NCI-H510A (cell line): ENCODE measurements at places on chromosomes 12 and 14.

DNA sequence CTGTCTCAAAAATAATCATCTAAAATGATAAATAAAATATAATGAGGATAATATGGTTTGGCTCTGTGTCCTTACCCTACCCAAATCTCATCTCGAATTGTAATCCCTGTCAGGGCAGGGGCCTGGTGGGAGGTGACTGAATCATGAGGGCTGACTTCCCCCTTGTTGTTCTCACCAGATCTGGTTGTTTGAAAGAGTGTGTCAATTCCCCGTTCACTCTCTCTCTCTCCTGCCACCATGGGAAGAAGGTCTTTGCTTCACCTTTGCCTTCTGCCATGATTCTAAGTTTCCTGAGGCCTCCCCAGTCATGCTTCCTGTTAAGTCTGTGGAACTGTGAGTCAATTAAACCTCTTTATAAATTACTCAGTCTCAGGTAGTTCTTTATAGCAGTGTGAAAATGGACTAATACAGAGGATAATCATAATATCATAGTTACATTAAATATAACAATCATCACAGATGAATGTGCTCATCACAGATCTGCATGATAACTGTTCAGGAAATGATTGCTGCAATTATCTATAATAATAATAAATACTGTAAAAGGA, 12.6 kb downstream of the EFCAB11 start:
- DNase-seq, result no peak

DNA sequence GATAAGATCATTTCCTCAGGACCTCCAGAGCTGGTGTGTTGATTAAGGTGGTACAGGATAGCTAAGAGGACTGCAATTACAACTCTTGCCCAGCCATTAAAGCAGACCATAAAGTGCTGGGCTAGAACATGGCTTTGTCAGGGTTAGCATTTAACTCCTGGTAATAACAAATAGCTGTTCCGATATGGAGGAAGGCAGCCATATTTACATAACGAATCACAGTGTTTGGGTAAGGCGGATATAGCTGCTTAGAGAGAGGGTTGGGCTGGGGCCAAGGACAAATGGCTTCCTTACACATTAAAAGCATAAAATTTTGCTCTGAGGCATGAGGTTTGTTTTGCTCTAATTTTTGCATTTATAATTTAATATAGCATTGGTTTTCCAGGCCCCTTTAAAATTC, 297.7 kb upstream of the DDHD1 start:
- no peak for DNase-seq

DNA sequence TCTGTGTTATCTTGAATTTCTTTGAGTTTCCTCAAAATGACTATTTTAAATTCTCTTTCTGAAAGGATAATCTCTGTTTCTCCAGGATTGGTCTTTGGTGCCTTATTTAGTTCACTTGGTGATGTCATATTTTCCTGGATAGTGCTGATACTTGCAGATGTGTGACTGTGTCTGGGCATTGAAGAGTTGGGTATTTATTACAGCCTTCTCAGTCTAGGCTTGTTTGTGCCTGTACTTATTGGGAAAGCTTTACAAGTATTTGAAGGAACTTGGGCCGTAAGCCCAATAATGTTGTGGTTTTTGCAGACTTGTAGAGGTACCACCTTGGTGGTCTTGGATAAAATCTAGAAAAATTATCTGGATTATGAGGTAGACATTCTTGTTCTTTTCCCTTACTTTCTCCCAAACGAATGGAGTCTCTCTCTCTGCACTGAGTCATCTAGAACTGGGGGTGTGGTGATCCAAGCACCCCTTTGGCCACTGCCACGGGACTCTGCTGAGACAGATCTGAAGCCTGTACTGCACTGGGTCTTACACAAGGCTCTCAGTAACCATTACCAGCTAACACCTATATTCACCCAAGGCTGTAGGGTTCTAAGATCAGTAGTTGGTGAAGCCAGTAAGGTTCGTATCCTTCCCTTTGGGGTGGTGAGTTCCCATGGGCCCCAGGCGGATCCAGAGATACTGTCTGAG, 703.7 kb upstream of the MGAT4C start:
- DNase-seq, result no peak

DNA sequence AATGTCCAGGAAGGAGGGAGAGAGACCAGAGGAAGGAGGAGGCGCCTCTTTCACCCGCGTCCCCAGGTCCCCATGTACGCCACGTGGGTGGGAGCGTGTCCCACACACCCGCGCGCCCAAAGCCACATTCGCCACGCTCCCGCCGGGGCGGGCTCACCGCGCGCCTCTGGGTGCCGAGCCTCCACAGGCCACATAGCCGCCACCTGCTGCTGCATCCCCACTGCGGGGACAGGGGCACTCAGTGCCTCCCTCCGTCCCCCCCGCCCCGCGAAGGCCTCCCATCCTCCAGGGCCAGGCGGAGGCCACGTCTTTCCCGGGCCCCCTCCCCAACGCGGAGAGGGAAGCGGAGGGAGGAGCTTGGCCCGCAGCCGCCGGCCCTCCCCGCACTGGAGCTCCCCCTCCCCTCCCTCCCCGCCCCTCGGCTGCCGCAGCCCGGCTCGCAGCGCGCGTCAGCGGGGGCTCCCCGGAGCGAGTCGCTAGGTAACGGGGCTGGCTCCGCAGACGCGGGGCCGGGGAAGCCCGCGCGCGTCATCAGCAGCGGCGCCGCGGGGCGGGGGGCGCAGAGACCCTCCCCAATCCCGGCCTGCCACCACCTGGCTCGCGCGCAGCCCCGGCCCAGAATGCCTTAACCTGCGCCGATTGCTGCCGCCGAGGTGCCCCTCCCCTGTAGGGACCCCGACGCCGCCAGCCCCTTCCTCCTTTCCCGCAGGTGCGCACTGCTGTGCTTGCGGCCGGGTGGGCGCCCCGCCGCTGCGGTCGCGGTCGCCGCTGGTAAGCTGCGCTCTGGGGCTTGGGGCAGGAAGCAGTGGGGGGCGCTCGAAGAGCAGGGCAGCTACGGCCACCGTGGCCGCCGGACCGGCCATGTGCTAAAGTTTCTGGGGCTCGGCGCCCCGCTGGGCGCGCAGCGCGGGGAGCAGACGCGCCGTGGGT, 536 bp upstream of the TUNAR start:
- DNase-seq, result no peak

DNA sequence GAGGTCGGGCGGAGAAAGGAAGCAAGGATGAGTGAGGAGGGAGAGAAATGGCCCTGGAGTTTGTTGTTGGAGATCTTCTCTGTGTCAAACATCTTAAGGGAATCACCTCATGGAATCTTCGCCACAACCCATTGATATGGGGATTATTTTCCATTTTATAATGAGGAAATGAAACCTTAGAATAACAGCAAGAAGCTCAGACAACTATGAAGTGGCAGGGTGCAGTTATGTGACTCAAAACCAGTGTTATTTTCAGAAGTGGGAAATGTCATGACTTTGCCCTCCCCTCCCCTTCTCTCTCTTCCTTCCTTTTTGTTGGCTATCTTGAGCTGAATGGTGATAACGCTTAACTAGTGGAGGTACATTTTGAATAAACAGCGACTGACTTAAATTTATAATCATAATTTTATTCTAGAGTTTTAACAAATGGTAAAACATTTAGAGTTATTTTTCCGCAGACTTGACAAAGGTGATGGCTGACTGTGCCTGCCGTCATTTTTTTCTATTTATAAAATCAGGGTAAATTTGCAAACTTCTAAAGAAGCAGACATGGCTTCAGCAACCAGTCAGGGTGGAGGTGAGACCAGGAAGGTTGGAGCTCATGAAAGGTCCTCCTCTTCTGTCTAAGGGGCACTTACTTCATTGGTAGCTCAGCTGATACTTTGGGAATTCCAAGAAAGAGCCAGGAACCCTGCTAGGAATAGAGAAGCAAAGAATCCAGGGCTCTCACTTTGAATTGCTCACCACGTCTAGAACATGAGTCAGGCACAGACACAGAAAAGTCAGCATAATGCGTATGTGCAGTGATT, 232.4 kb downstream of the RGS6 start:
- no peak for DNase-seq

DNA sequence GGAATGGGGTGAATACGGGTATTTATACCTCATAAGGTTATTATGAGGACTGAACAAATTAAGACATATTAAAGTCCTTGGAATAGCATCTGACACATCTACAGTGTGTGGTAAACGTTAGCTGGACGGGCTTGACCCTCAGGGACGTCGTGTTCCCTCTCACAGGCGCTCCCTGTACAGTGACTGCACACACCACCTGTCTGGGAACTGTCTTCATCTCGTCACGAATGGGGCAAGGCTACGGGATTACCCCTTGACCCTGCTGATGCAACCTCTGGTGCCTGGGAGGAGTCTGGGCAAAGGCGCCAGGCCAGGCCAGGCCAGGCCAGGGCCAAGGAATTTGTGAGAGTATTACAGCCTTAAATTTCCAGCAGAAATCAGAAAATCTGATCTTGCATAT, 191.1 kb downstream of the CALM1 start:
- no peak for DNase-seq
